ENCODE measurements at places on chromosomes 7 and 10. TPM values are rescaled to one million over a fixed set of nuclear protein-coding genes. Genes with fewer than 3 reads are reported as not detected.

Gene FAM25G
- total RNA-seq, result not detected

Gene PLXDC2
- total RNA-seq, result not detected

Gene NPTX2
- not detected for total RNA-seq

Gene RNF32
- 2.2 TPM for total RNA-seq

Gene GJD4
- total RNA-seq, result not detected

Gene NRBF2
- total RNA-seq, result 21.3 TPM

Gene SFTPA2
- total RNA-seq, result not detected

Gene GRID2IP
- total RNA-seq, result 0.07 TPM

Gene TMUB1
- total RNA-seq, result 77.1 TPM

Gene TMEM26
- not detected for total RNA-seq

Gene CFAP70
- 0.57 TPM for total RNA-seq

Gene PKD2L1
- not detected for total RNA-seq

Gene OR2A25
- total RNA-seq, result not detected

Gene GHRHR
- not detected for total RNA-seq

Gene DRGX
- not detected for total RNA-seq

Gene GALNT17
- total RNA-seq, result not detected

Gene CALCR
- total RNA-seq, result not detected

Gene EPDR1
- total RNA-seq, result 0.87 TPM

Gene LRRC61
- total RNA-seq, result 14.9 TPM

Gene OR6V1
- total RNA-seq, result not detected

Gene CRHR2
- total RNA-seq, result not detected

Gene FAM221A
- 4.4 TPM for total RNA-seq

Gene LEP
- not detected for total RNA-seq

Gene SPDYE9
- not detected for total RNA-seq

Gene GSTO2
- 0.81 TPM for total RNA-seq

Gene TRPV5
- not detected for total RNA-seq

Gene GPC2
- total RNA-seq, result 13.9 TPM

Gene CREB5
- total RNA-seq, result not detected

Gene HOXA5
- not detected for total RNA-seq

Gene VAX1
- not detected for total RNA-seq

Gene SPDYE17
- total RNA-seq, result not detected

Gene COL1A2
- total RNA-seq, result 0.06 TPM

Gene IDI2
- total RNA-seq, result not detected

Gene OPN1SW
- not detected for total RNA-seq

Gene SPACDR
- 4.1 TPM for total RNA-seq

Gene BET1
- total RNA-seq, result 19.2 TPM

Gene SCIN
- 1.7 TPM for total RNA-seq

Gene CHN2
- 2.4 TPM for total RNA-seq

Gene NAT16
- total RNA-seq, result not detected

Gene NRCAM
- 0.12 TPM for total RNA-seq

Gene SDK1
- 0.10 TPM for total RNA-seq

Gene FIS1
- total RNA-seq, result 87.3 TPM

Gene WASHC2C
- total RNA-seq, result 72.7 TPM

Gene PRRT4
- total RNA-seq, result 0.21 TPM

Gene ALOX5
- 9.0 TPM for total RNA-seq

Gene PDZD7
- total RNA-seq, result 0.65 TPM

Gene CH25H
- not detected for total RNA-seq

Gene RASSF4
- 0.42 TPM for total RNA-seq

Gene SUGCT
- total RNA-seq, result not detected

Gene DKK1
- not detected for total RNA-seq

Gene A1CF
- total RNA-seq, result not detected

Gene IDI1
- 47.1 TPM for total RNA-seq

Gene SLC18A3
- total RNA-seq, result not detected
